ENCODE measurements at places on chromosomes 16 and 17. TPM values are rescaled to one million over a fixed set of nuclear protein-coding genes. Genes with fewer than 3 reads are reported as not detected.
A peak's percentile ranks its signal among the peaks of the same experiment; 100 is the strongest.

DNA sequence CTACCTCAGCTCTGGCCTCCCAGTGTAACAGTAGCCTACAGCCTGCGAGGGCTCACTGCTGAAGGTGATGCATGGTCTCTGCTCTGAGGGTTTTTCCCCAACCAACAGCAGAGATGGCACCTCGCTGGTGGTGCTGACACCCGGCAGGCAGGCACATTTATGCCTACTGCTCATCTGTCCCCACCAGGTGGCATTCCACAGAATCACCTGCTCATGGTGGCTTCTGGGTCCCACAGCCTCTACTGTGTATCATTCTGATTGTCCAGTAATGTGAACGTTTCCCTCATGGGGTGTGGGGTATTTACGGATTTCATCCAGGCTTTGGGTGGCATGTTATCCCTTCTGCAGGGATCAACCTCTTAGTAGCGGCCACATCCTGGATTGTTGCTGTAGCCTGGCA, 331.5 kb downstream of the SNX29 start:
- H3K27me3 ChIP-seq = no peaks in the 10 kb centered on the region
- no peak overlapping the region for H3K27ac ChIP-seq
- no peak overlapping the region for H3K4me3 ChIP-seq
- no peaks in the 10 kb centered on the region for H3K4me1 ChIP-seq
- no peak for DNase-seq
- H3K36me3 ChIP-seq = no peaks in the 10 kb centered on the region

DNA sequence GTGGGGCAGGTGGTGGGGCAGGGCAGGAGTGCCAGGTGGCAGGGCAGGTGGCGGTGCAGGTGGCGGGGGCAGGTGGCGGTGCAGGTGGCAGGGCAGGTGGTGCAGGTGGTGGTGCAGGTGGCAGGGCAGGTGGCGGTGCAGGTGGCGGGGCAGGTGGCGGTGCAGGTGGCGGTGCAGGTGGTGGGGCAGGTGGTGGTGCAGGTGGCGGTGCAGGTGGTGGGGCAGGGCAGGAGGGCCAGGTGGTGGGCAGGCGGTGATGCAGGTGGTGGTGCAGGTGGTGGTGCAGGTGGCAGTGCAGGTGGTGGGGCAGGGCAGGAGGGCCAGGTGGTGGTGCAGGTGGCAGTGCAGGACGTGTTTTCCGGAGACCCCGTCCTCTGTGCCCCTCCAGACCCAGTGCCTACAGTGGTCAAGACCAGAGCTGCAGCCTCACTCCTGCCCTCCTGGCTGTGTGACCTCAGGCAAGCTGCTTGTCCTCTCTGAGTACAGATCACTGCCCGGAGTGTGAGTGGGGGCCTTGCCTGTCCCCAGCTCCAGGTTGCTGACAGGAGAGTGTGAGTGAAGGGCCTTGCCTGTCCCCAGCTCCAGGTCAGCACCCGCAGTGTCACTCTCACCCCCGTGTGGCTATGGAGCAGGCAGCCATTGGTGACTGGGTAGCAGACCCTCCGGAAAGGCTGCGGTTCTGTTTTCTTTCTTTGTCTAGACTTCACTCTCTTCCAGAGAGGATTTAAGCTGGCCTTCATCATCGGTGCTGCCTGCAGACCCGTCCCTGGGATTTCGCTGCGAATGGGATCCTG, 16.1 kb upstream of the NPTX1 start:
- no peak overlapping the region for H3K4me3 ChIP-seq
- no peak for DNase-seq
- H3K36me3 ChIP-seq = no peaks in the 10 kb centered on the region
- H3K4me1 ChIP-seq = peaks cover 2% of the 10 kb centered on the region

- H3K27ac ChIP-seq = no peak overlapping the region
- H3K4me3 ChIP-seq = no peak overlapping the region
- no peaks in the 10 kb centered on the region for H3K4me1 ChIP-seq
Measured at GRCh38 chr17:68867759-68868516, 87.3 kb downstream of the ABCA8 start.

GRCh38 chr17:20306924-20307323, 160.4 kb downstream of the LGALS9B start:
- no peak overlapping the region for H3K27ac ChIP-seq
- H3K27me3 ChIP-seq = no peaks in the 10 kb centered on the region

GRCh38 chr17:70084476-70084875, 9.5 kb downstream of the KCNJ16 start:
- H3K27me3 ChIP-seq = no peaks in the 10 kb centered on the region
- H3K4me3 ChIP-seq = no peak overlapping the region
- H3K36me3 ChIP-seq = no peaks in the 10 kb centered on the region
- DNase-seq = no peak

- H3K27ac ChIP-seq = no peak overlapping the region
- DNase-seq = no peak
- peaks cover 1% of the 10 kb centered on the region for H3K36me3 ChIP-seq
- no peak overlapping the region for H3K4me3 ChIP-seq
Measured at GRCh38 chr16:88758944-88759244, 26.1 kb downstream of the PIEZO1 start.

GRCh38 chr17:80408872-80409271, 6.1 kb upstream of the ENDOV start:
- no peaks in the 10 kb centered on the region for H3K36me3 ChIP-seq
- no peak overlapping the region for H3K4me3 ChIP-seq
- peaks cover 3% of the 10 kb centered on the region for H3K4me1 ChIP-seq
- no peak overlapping the region for H3K27ac ChIP-seq
- H3K27me3 ChIP-seq = peaks cover 7% of the 10 kb centered on the region
- DNase-seq = peak; percentile 37

The MMP25 gene
- 0.37 TPM for total RNA-seq

The SMTNL2 gene
- total RNA-seq = not detected
